ENCODE measurements at places on chromosomes 5 and 9.
A peak's percentile ranks its signal among the peaks of the same experiment; 100 is the strongest.

GRCh38 chr5:41966401-41967105 is 41.5 kb downstream of the FBXO4 start:
- DNase-seq = no peak

DNA sequence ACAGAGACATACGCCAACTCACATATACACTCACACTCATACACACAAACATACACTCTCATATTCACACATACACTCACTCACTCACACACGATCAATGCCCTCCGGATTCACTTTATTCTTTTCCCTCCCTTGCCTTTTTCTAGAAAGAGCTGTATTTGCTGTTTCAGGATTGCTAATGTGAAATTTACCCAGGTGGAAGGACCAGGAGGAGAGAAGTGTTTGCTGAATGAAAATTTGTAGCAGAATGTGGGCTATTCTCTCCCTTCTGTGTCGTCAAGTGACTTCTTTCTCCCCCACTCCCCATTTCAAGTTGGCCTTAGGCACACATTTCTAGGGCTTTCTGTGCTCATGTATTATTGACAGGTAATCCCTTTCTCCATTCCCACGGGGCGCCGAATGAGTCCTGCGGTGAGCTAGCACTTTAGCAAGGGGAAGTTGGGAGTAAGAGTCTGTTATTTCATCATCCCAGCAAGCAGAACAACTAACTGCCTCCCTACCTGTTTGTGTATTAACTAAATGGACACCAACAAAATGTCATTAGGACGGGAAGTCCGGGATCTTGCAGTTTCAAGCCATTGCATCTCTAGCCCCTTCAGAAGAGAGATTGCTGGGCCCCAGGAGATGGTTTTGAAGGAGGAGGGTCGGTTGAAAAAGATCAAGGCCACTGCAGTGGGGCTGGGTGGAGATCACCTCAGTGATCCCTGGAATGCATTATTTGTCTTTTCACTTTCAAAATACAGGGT is 97.1 kb upstream of the TAF11L2 start:
- DNase-seq = no peak

GRCh38 chr9:123678878-123679329 is 251.0 kb downstream of the DENND1A start:
- peak; percentile 46 for DNase-seq

- DNase-seq = no peak
Observed at GRCh38 chr5:66527478-66528035, 68.6 kb upstream of the MAST4 start.

DNA sequence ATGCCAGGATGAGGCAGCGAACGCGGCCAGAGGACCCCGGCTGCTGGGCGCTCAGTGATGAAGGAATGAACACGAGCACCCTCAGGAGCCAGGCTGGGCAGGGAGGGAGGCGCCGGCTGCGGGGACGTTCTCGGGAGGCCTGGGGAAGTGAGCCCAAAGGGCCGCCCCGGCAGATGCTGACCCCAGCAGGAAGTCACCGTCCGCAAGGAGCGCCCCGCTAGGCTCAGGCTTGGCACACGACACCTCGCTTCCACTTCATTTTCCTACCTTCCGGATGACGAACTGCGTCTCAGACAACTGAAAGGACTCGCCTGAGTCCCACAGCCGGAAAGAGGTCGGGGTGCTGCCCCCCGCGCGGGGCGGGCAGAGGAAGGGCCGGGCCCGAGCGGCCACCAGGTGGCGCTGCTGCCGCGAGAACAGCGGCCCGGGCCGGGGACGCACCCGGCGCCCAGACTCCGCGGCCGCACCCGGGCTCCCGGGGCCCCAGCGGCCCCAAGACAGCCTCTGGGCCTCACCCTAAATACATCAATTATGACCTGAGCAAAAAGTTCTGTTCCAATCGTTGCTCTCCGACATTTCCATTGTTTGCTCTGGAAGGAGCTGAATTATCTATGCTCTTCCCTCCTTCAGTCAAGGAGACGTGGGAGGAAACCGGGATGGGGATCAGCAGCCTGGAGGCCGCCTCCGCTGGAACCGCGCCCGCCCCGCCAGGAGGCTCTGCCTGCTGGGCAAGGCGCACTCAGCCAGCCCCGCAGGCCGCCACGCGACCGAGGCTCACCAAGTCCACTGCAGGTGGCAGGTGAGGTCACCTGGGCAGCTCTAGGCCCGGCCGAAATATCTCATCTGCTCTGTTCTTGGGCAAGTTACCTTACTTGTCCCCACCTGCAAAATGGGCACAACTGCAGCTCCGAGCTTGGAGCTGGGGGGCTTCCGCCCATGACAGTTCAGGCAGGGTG is 107.0 kb downstream of the ZNF354C start:
- DNase-seq = peak; percentile 19

Data from iris pigment epithelial cell (primary cell).